Central memory CD8-positive, alpha-beta T cell (primary cell): ENCODE measurements at places on chromosomes 3 and 15.

DNA sequence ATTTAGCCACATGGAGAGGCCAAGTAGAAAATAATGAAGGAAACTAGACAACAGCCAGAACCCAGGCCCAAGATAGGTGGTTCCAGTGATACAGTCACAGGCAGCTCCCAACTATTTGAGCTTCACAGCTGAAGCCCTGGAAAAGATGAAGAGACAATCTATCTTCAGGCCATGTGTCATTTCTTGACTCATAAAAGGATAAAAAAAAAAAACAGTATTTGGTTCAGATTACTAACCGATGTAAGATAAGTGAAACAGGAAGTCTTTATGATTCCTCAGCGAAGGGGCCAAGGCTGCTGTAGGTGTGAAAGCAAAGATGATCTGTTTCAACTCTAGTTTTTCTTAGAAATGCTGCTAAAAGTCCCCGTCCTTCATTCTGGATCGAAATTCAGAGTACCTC, 394.6 kb downstream of the ZNF385D start:
- DNase-seq: no peak
- no peak overlapping the region for H3K4me3 ChIP-seq
- H3K27me3 ChIP-seq: no peaks in the 10 kb centered on the region
- no peak overlapping the region for H3K27ac ChIP-seq
- H3K4me1 ChIP-seq: no peaks in the 10 kb centered on the region

DNA sequence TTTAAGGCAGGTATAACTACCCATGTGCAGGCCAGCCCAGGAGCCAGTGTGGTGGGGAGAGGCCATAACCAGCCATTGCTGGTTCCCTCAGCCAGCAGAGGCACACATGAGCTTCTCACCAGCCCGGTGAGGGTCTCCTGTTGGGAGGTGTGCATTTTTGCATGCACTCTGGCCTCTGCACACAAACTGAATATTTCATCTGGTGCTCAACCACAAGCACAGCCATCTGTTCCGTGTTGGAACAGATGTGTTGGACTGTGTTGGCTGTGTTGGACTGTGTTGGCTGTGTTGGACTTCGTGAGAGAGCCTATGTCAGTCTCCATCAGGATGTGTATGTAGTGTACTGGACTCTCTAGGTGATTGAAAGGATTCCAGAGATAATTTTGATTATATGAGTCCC, 67.2 kb downstream of the RPL39L start:
- no peak for DNase-seq
- peaks cover 19% of the 10 kb centered on the region for H3K4me1 ChIP-seq
- H3K36me3 ChIP-seq: peaks cover 61% of the 10 kb centered on the region
- no peaks in the 10 kb centered on the region for H3K27me3 ChIP-seq

- DNase-seq: no peak
- no peaks in the 10 kb centered on the region for H3K27me3 ChIP-seq
- H3K4me1 ChIP-seq: peaks cover 63% of the 10 kb centered on the region
- H3K4me3 ChIP-seq: no peak overlapping the region
- H3K27ac ChIP-seq: no peak overlapping the region
Measured at GRCh38 chr3:11632564-11632963, 11.2 kb downstream of the VGLL4 start.

DNA sequence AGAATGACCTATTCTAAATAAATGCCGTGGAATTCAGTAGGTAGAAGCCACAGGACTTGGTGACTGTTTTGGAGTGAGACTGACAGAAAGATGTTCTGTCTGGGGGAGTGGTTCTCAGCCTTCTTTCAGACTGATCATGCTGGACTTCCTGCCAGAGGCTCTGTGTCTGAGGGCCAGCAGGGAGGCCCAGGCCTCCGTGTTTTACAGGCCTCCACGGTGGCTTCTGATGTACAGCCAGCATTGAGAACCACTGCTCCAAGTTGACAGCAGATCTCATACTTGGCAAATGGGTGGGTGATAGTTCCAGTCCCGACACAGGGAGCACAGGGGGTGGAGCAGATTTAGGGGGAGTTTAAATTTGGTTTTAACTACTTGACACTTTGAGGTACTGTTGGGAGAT, 6.7 kb upstream of the PIGZ start:
- H3K4me1 ChIP-seq: peaks cover 5% of the 10 kb centered on the region
- H3K4me3 ChIP-seq: no peak overlapping the region
- no peak for DNase-seq
- peaks cover 14% of the 10 kb centered on the region for H3K27me3 ChIP-seq

DNA sequence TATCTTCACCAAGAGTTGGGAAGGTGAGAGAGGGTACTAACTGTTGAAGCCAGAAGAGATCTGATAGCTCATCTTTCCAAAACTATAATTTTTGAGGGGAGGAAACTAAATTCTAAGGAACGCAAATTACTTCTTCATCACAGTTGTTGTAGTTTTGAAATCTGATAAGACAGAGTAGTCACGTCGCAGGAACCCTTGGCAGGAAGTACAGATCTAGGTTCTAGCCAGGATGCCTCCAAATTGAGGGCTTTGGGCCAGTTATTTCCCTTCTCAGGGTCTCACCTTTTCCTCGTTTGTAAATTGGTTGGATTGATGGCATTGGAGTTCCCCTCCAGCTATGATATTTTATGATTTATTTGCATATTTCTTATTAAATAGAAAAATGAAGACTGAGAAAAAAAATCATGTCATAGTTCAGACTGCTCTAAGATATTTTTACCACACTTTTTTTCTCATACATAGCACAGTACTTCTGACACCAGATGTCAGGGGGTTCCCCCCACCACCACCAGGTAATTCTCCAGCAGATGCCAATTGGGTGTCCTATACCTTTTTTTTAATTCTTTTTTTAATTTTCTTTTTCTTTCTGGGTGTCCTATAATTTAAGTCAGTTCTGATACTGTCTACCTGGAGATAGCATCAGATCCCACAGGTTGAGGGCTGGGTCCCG, 32.3 kb upstream of the APH1B start:
- no peaks in the 10 kb centered on the region for H3K27me3 ChIP-seq
- DNase-seq: no peak
- H3K27ac ChIP-seq: peak overlapping the region; percentile 68
- no peak overlapping the region for H3K4me3 ChIP-seq
- peaks cover 36% of the 10 kb centered on the region for H3K36me3 ChIP-seq
- peaks cover 62% of the 10 kb centered on the region for H3K4me1 ChIP-seq

DNA sequence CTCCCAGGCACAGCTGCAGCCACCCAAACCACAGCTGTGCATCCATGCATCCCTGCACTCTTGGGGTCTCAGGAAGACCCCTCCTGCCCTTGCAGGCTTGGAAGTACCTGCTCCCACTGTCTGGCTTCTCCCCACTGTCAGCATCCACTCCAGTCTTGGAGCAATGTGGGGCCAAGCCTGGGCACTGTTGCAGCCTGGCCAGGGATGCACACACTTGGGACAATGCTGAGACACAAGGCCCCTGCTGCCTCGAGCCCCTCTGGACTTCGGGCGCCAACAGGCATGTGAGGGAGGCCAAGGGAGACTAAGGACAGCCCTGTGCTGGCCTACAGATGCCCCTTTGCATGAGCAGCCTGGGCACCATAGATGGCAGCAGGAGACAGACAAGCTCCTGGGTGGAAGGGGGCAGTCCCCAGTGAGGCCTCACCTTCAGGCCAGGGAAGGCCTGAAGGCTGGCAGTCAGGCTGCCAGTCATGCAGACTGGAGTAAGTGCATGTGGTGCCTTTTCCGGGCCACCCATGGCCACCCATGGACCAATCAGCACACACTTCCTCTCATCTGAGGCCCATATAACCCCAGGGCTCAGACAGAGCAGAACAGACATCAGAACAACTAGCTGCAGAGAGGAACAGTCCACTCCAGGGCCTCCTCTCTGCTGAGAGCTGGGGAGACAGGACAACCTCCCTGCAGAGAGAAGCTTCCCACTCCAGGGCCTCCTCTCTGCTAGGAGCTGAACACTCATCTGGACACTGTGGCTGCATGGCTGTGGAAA, 219.0 kb downstream of the VGLL3 start:
- H3K4me3 ChIP-seq: no peak overlapping the region
- H3K27me3 ChIP-seq: no peaks in the 10 kb centered on the region
- DNase-seq: no peak

DNA sequence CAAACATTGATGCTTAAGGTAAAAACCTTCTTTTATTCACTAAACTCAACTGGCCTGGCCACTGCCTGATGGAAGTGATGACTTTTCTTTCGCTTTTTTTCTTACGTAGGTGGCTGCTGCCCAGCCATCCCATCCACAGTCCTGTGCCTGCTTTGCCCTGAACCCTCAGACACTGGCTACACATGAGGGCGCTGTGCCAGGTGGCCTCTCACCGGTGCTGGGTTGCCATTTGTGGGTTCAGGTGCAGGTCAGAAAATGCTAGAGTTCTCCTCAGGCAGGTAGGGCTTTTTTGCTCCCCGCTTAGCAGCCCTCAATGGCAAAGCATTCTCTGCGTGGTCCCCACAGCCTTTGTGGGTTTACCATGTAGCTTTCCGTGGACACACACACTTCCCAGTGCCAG, 88.3 kb upstream of the PRR23E start:
- DNase-seq: no peak
- no peaks in the 10 kb centered on the region for H3K4me1 ChIP-seq
- no peak overlapping the region for H3K27ac ChIP-seq
- no peak overlapping the region for H3K4me3 ChIP-seq

DNA sequence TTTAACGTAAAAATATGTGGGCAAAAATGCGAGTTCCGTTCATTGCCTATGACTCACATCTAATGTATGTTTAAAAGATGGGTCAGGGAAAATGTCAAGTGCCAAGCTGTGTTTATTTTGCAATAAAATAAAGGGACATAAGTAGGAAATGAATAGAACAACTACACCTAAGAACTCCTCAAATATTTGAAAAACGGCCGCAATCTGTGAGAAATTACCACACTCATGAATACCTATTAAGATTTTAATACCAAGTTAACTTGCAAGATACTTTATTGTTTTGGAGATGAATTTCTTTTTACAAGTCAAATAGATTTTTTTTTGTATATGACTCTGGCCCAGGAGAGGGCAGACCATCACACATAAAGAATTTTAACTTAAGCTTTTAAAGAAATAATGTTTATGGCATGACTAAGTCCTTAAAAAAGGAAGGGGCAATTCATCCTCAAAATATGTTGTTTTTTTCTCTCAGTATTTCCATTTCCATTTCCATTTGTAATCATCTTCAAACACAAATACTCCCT, 152.7 kb downstream of the SUCNR1 start:
- H3K4me3 ChIP-seq: no peak overlapping the region
- no peaks in the 10 kb centered on the region for H3K4me1 ChIP-seq
- H3K27me3 ChIP-seq: peaks cover 43% of the 10 kb centered on the region
- no peaks in the 10 kb centered on the region for H3K36me3 ChIP-seq

DNA sequence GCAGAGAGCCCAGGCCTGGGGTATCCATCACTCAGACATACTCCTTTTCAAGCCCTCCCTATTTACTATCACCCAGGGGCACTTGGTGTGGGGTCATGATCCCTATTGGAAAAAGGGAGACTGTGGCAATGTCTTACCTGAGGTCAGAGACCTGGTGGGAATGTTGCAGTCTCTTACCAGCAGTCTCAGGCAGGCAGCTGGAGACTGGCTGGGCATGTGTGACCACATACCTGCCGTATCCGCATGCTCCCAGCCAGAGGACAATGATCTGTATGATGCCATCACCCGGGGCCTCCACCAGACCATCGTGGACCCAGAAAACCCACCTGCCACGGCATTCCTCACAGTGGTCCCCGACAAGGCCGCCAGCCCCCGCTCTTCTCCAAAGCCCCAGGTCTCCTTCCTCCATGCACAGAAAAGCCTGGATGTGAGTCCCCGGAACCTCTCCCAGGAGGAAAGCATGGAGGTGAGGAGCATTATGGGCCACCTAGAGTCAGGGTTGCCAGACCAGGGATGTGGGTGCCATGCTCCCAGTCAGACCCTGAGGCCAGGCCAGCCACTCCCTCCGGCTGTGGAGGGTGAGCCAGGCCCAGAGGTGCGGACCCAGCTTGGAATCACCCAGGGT, 5.9 kb downstream of the SH2D7 start:
- peaks cover 4% of the 10 kb centered on the region for H3K36me3 ChIP-seq
- DNase-seq: no peak
- H3K27ac ChIP-seq: no peak overlapping the region
- peaks cover 9% of the 10 kb centered on the region for H3K4me1 ChIP-seq
- H3K4me3 ChIP-seq: no peak overlapping the region
- no peaks in the 10 kb centered on the region for H3K27me3 ChIP-seq

GRCh38 chr15:58070801-58071418, 5.4 kb upstream of the ALDH1A2 start:
- no peak overlapping the region for H3K4me3 ChIP-seq
- H3K27me3 ChIP-seq: peaks cover 83% of the 10 kb centered on the region
- peaks cover 2% of the 10 kb centered on the region for H3K36me3 ChIP-seq
- H3K27ac ChIP-seq: no peak overlapping the region
- peaks cover 7% of the 10 kb centered on the region for H3K4me1 ChIP-seq

GRCh38 chr15:41562244-41562643, 3.2 kb downstream of the TYRO3 start:
- H3K36me3 ChIP-seq: peaks cover 9% of the 10 kb centered on the region
- no peak overlapping the region for H3K4me3 ChIP-seq
- peaks cover 29% of the 10 kb centered on the region for H3K27me3 ChIP-seq
- no peak for DNase-seq
- no peak overlapping the region for H3K27ac ChIP-seq
- H3K4me1 ChIP-seq: peaks cover 18% of the 10 kb centered on the region

DNA sequence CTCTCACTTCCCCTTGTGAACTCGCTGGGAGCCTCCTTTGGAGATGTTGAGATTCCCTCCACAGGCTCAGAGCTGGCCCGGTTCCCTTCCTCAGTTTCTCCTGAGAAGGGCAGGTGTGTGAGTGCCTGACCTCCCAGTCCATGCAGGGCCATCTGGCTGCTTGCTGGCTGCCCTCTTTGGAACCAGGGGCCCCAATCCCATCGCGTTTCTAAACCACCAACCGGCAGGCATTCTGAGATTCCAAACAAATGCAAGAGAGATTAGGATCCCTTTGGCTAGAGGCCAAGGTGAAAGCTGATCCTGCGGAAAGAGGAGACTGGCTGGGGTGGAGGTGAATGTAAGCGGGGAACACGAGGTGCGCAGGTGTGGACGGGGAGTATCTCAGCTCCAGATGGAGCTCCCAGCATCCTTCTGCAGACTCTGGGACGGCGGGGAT, 2.9 kb upstream of the PRRT3 start:
- no peak for DNase-seq
- no peak overlapping the region for H3K27ac ChIP-seq
- no peak overlapping the region for H3K4me3 ChIP-seq
- H3K27me3 ChIP-seq: no peaks in the 10 kb centered on the region
- H3K4me1 ChIP-seq: peaks cover 15% of the 10 kb centered on the region
- H3K36me3 ChIP-seq: peaks cover 4% of the 10 kb centered on the region

DNA sequence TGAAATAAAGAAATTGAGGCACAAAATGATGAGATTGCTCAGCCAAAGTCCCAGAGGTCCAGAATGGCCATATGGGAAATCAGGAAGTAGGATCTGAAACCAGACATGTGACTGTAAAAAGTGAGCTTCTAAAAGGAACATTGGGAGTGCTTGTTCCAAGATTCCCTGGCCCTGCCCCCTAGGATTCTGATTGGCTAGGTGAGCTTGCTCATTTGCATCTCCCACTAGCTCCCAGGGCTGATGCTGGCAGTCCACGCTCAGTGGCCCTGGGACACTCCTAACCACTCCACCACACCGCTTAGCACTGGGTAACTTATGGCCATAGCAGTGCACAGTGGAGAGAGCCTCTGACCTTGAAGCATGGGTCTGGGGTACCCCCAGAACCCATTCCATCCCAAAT, 326.7 kb downstream of the NTRK3 start:
- H3K27me3 ChIP-seq: no peaks in the 10 kb centered on the region
- H3K4me3 ChIP-seq: no peak overlapping the region
- no peak for DNase-seq
- H3K27ac ChIP-seq: no peak overlapping the region
- no peaks in the 10 kb centered on the region for H3K4me1 ChIP-seq
- no peaks in the 10 kb centered on the region for H3K36me3 ChIP-seq

- H3K4me3 ChIP-seq: no peak overlapping the region
- H3K27me3 ChIP-seq: no peaks in the 10 kb centered on the region
- H3K36me3 ChIP-seq: peaks cover 2% of the 10 kb centered on the region
Measured at GRCh38 chr3:17638356-17638755, 104.1 kb downstream of the TBC1D5 start.
